Liver (tissue), 10 donors: ENCODE measurements at places on chromosomes 5 and 9.

GRCh38 chr5:75053304-75054133, 1.2 kb upstream of the GCNT4 start:
- peak; percentile 59 for DNase-seq

DNA sequence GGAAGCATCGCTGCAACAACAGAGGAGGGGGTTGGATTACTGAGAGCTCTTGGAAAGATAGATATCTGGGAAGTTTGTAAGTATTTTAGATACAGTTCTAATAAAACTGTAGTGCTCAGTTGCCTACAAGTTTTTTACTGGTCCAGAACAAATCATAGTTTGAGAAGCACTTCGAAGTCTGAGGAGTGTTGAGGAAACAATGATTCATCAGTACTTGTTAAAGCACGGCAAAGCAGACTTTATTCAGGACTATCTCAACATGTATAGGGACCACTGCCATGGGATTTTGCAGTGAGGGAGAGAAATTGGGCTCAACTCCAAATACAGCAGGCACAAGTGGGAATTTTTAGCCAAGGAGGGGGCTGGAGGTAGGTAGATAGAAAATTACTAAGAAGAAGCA, 25.3 kb upstream of the RECK start:
- no peak for DNase-seq

DNA sequence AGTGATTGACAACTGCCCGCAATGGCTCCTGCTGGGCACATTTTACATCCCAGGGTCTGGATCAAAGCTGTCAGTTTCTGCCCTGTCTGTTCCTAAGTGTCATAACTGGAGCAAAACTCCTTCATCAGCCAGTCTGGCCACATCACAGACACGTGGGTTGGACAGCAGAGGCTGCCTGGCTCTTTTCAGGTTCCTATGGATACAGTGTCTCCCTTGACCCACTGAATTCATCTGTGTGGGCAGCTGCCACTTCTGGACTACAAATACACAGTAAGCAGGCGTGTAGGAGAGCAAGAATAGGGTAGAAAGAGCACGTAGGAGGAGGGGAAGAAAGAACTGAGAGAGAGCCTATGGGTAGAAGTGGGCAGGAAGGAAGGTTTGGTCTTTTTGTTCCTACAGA, 238.0 kb downstream of the ENC1 start:
- DNase-seq = no peak

GRCh38 chr5:112366987-112367386, 52.1 kb downstream of the EPB41L4A start:
- DNase-seq = no peak

DNA sequence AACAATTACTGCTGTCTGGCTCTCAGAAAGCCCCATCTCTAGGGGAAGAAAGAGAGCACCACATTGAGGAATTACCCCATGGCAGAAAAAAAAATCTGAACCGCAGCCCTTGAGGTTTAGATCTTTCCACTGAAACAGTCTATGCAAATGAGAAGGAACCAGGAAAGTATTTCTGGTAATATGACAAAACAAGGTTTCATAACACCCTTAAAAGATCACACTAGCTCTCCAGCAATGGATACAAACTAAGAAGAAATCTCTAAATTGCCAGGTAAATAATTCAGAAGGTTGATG, 427.1 kb downstream of the PRELID2 start:
- no peak for DNase-seq

- no peak for DNase-seq
These were observed 19.5 kb upstream of the MED27 start for GRCh38 chr9:132099167-132099566.

DNA sequence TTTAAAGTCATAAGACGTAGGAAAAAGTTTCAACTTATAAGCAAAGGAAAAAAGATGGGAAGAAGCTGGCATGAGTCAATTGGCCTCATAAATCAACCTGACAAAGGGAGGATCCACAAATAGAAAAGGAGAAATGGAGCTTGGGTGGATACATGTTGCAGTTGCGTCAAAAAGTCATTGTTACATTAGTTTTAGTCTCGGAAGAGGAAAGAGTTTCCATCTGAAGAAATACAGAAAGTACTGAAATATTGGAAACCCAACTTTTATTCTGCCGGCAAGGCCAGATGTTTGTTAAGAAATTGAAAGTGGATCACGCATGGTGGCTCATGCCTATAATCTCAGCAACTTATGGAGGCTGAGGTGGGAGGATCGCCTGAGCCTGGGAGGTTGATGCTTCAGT, 11.3 kb upstream of the TIMD4 start:
- DNase-seq = no peak

DNA sequence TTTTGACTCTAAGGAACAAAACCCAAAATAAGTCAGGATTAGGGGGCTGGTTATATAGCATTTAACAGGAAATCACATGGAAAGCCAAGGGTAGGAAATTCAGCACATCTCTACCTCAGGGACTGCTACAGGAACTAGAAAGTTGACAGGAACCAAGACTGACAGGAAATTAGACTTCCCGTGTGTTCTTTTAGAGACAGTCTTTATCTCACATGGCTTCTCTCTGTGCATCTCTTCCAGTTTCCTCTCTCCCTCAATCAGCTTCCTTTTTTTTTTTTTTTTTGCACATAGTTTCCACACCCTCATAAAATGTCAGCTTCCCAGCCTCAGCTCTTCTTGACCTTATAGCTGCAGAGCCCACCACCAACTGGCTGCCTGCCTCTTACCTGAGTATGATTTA, 4.8 kb downstream of the RECK start:
- no peak for DNase-seq

DNA sequence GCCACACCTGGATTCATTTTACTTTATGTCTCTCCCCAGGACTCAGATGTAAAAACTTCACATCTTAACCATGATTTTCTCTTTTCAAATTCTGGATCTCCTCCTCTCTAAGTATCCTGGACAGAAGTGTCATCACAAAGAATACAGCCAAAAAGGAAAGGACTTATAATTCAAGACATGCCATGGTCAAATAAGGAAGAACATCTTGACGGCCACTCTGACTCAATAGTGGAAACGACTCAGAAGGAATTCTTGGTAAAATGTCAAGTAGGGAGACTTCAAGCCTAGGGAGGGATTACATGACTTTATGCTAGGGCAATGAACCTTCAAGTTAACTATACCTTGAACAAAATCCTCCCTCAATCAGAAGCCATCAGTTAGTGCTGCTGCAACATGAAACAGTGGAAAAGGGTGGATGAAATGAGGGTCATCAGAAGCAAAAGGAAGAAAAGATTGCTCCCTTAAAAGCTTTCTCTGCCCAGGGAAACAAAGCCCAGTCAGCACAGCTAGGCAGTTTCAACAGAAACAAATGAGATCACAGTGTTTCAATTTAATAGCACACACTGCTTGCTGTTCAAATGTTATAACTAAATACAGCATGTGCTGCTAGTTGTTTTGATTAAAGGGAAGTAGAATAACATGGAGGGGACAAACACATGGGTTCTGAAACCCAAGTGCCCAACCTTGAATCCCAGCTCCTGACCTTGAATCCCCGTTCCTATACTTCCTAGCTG, 101.4 kb downstream of the LPAR1 start:
- no peak for DNase-seq

DNA sequence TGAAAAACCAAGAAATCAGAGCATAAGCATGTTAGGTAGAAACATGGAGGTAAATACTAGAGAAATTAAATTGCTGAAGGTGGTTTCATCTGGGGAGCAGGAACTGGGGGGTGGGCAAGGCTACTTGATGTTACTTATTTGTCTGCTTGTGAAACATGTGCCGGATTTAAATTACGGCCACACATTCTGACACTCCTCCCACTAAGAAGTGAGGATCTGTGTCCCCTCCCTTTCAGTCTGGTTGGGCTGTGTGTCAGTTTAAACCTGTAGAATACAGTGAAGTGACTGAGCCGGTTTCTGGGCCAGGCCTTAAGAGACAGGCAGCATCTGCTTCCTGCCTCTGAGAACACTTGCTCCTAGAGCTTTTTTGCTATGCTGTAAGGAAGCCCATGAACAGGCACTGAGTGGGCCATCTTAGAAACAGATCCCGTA, 2.3 kb upstream of the IARS1 start:
- no peak for DNase-seq

DNA sequence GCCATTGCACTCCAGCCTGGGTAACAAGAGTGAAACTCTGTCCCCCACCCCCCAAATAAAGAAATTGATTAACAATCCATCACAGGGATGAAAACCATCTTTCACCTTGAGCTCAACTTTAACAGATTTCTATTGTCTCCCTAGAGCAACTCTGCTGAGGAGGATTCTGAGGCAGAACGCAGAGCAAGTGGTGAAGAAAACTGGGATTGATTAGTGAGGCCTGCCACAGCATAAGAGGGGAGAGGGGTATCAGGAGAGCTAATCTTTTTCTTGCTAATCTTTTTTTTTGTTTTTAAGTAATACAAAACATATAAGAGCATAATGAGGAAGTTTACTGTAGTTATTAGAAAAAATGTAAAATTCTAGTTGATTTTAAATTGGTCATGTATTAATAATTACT, 8.9 kb downstream of the TXNDC8 start:
- DNase-seq = no peak

DNA sequence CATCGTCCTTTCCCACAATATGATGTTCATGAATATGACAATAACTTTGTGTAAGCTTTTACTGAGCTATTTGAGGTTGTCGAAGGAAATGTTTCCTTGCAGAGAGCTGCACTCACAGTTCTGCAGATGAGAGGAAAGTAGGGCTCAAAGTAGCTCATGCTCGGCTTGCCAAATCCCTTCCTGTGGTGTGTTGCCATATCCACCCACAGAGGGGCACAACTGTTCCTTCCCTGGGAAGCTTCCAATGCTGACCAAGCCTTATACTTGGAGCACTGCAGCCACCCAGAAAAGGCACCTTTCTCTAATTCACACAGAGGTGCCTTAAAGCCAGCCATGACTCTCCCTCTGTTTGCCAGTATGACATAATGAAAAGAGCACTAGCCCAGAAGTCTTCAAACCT, 390.3 kb downstream of the CAAP1 start:
- DNase-seq = no peak

- no peak for DNase-seq
These were observed 4.6 kb downstream of the C1QTNF3 start for GRCh38 chr5:34038390-34038789.

DNA sequence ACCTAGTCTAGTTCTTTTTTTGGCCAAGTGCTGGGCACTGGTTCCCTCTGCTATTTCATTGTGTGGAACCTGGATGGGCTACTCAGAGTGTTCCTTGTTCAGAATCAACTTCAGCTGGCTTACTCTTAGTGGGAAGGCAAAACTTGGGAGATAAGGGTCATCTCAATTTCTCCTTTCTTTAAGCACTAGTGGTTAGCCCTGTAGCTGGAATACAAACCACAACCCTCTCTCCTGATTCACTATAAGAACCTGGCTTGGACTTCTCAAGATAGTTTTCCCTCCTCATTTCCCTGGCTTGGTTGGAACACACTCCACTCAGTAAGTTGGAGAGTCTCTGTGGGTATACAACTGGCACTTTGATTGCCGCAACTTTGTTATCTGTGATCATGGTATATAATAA, 35.1 kb downstream of the GRIA1 start:
- no peak for DNase-seq

DNA sequence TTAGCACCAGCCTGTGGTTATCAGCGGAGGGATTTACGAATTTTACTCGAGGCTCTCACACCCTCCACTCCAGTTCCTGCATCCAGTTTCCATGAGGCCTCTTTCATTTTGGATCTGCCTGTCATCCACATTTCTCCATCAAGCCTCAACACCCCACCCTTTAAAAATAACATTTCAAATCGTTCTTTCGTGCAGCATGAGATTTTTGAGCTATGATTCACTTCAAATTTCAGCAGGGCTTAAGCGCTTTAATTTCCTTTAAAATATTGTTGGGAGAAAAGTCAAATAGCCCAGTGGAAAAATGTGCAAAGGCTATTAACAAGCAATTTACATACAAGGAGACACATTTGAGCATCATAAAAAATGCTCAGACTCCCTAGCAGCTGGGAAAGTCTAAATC, 103.2 kb downstream of the MSX2 start:
- DNase-seq = no peak

DNA sequence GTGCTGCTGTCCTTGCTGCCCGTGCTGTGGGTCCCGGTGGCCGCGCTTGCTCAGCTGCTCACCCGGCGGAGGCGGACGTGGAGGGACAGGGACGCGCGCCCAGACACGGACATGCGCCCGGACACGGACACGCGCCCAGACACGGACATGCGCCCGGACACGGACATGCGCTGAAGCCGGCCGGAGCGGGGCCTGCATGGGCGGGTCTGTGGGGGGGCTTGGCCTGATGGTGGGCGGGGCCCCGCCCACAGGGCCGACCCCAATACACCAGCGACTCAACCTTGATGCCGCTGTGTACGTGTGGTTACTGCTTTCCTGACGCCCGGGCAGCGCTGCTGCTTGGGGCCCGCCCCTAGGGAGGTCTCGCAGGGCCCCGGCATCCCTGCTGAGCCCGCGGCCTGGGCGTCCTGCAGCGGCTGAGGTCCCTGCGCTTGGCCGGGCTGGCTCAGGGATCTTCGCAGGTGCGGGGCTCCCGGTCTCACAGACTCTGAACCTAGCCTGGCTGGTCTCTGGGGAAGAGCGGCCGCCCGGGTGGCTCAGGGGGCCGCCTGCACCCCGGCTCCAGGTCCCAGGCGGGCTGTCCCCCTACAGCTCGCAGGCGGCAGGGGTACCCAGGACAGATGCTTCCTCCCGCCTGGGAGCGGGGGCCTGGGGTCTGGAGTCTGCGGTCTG, 20.9 kb downstream of the SLC6A18 start:
- no peak for DNase-seq

GRCh38 chr5:165781738-165782137, 2276.3 kb downstream of the MAT2B start:
- DNase-seq = no peak

DNA sequence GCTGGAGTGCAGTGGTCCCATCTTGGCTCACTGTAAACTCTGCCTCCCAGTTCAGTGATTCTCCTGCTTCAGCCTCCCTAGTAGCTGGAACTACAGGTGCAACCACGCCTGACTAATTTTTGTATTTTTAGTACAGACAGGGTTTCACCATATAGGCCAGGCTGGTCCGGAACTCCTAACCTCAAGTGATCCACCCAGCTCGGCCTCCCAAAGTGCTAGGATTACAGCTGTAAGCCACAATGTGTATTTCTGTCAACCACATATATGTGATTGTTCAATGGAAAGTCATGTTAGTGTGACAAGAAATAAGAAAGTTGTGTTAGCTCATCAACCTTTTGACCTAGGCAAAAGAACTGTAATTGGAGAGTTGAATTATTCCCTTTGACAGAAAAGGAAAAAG, 677.1 kb upstream of the CHD1 start:
- DNase-seq = no peak

DNA sequence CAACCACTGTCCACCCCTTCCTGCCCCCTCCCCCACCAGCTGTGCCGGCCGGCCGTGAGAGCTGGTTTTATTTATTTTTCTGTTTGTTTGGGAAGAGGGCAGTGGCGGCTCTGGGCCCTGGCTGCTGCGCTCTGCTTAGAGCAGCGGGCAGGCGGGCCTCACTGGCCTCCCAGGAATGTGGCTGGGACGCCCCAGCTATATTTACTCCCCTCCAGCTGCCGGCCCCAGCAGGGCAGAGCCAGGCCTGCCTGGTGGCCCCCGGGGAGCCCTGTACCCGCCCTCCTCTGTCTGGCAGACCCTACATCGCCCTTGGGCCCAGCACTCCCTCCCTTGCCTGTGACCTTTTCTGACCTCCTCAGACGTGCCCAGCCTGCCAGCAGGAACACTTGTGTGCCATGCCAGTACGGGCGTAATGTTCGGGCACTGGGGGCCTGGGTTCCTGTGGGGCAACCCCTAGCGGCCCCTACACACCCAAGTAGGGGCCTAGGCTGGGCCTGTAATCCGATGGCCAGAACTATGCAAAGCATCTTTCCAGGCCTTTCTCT, 7.7 kb downstream of the CXXC5 start:
- no peak for DNase-seq

GRCh38 chr5:180436936-180437335, 57.2 kb upstream of the CNOT6 start:
- DNase-seq = no peak
